ENCODE measurements at places on chromosomes 2 and 18.

DNA sequence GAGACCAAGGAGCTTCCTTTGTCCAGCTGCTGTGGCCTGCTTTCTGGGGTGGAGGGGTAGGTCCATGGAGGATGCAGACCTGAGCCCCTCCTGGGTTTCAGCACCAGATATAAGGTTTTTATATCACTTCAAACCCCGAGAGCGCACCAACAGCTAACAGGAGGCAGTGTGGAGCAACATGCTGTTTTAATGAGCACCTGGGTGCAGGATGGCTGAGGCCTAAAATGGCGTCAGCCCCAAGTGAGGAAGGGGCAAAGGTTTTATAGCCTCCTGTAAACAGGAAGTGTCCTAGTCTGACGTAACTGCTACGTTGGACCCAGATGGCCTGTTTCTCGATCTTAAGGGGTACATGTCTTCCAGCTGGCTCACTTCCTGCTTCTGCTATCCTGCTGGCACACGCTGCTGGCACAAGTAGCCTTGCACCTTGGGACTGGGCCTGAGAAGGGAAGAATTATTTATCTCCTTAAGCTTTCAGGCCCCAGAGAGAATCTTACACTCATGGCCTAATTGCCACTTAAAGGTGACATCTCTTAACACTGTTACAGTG lies 11.4 kb upstream of the REG1B start:
- DNase-seq, result no peak

GRCh38 chr2:23709311-23709710 lies 217.6 kb downstream of the ATAD2B start:
- DNase-seq, result no peak

DNA sequence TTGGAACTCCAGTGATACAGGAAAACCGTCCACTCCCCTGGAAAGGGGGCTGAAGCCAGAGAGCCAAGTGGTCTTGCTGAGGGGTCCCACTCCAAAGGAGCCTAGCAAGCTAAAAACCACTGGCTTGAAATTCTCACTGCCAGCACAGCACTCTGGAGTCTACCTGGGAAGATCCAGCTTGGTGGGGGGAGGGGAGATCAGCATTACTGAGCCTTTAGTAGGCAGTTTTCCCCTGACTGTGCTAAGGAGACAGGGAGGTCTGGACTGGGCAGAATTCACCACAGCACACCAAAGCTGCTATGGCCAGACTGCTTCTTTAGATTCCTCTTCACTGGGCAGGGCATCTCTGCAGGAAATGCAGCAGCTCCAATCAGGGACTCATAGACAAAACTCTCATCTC lies 510.7 kb upstream of the LRRTM1 start:
- no peak for DNase-seq

GRCh38 chr2:831622-832021 lies 119.0 kb upstream of the SNTG2 start:
- DNase-seq, result no peak

DNA sequence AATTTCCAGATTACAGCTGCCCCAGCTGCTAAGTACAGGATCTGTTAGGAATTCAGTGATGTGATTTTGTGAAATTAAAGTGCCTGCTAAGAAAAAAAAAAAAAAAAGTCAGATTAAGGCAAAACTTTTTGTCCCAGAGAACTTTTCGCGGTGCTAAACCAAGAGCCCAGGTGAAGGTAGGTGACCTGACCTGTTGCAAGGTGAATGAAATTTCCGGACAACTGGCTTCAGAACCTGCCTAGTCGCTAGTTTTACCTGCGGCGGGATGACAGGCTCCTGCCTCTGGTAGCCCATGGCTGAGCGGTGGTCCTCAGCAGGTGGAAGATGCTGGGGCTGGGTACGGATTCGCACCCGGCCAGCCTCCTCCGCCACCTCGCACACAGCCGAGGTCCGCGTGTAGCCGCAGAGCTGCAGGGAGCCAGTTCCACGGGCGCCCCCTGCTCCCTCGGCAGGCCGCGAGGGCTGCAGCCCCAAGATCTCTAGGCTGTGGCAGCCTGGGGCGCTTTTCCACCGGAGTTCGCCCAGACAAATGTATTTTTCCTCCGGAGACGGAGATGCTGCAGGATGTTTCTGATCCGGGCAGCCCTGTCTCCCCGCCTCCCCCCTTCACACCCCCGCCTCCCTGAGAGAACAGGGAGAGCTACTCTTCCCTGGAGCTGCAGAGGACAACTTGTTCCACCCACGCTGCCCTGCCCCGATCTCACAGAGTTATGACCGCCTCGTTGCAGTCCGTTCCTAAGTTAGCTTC lies at the start of gene SLC38A11:
TSS of gene SLC38A11 (minus strand) at position 572 of the 748 bp plus-strand sequence. CDS start at position 294, 278 bp downstream.
- DNase-seq, result no peak

- DNase-seq, result no peak
Measured at GRCh38 chr2:8475349-8476031, 206.4 kb upstream of the ID2 start.

- DNase-seq, result no peak
Measured at GRCh38 chr2:221103930-221104329, 468.2 kb downstream of the EPHA4 start.

DNA sequence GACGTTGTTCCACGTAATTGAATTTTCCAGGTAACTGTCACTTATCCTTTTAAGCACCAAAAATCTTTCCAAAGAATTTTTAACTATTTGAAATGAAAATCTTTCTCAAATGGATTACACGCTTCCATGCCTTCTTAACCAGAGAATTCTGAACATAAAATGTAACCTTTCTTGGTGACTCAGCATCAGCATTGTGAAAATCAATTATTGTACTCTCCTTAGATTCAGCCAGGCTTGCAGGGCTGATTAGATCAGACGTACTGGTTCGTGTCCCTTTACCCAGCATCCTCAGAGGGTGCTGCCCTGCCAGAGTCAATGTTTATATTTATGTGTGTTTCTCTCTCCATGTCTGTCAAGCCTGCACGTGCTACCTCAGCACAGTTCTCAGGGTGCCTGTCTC lies 623.9 kb downstream of the CNTNAP5 start:
- no peak for DNase-seq

- no peak for DNase-seq
Measured at GRCh38 chr2:160096409-160096808, 34.0 kb upstream of the PLA2R1 start.

- no peak for DNase-seq
Measured at GRCh38 chr18:10946058-10946457, 203.3 kb downstream of the PIEZO2 start.

GRCh38 chr2:196182439-196183171 lies 11.2 kb upstream of the STK17B start:
- no peak for DNase-seq

GRCh38 chr2:139165041-139165440 lies 384.9 kb upstream of the NXPH2 start:
- DNase-seq, result no peak

- no peak for DNase-seq
Measured at GRCh38 chr2:130355172-130355577, 681 bp upstream of the PTPN18 start.

DNA sequence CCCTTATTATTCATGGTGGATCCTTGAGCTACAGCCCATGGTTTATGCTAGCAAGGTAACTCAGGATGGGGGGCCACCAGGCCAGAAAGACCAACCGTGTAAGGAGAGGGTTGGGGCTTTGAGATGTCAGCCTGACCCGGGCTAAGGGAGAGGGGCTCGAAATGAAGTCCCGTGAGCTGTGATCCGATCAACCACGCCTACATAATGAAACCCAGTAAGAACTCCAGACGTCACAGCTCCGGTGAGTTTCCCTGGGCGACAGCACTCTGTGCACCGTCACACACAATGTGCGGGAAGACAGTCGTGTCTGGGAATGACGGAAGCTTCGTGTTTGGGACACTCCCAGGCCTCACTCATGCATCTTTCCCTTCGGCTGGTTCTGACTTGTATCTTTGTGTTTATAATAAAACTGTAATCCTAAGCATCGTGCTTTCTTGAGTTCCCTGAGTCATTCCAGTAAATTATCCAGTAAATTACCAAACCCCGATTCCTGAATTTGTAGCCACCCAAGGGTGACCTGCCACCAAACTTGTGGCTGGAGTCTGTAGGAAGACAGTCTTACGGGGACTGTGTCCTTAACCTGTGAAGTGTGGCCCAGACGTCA lies 44.2 kb downstream of the CYP27C1 start:
- no peak for DNase-seq

- no peak for DNase-seq
Measured at GRCh38 chr18:44741511-44741910, 60.8 kb downstream of the SETBP1 start.

DNA sequence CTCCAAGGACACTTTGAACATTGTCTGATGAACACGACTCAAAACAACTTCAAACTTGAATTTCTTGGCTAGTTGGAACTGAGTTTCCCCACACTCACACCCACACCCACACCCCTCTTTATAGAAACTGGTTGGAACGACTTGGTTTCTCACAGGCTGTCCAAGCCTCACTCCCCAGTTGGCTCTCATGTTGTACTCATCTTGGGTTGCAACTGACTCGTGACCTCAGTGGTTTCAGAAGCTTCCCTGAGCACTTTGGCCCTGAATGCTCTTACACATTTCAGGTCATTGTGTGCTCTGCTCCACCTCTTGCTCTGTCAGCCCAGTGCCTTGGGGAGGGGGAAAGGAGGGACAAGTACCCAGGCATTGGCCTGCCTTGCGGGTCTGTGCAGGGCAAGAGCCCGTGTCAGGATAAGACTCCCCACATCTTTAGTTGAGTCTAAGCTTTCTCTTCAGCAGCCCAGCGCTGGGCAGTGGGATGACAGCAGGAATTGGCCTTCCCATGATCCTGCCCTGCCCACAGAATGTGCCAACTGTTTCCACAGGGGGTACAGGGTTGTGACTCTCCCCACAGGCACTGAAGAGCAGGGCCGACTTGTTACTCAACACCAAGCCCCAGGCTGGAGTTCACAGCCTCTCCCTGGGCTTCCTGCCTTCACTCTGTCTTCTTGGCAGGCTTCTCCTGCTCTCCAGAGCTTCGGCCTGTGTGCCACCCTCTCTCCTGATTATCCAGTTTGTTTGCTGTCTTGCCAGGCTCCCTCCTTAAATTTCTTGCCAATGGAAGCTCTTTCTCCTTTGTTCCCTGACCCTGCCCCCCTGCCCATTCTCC lies 104.6 kb downstream of the RTN4 start:
- DNase-seq, result no peak

DNA sequence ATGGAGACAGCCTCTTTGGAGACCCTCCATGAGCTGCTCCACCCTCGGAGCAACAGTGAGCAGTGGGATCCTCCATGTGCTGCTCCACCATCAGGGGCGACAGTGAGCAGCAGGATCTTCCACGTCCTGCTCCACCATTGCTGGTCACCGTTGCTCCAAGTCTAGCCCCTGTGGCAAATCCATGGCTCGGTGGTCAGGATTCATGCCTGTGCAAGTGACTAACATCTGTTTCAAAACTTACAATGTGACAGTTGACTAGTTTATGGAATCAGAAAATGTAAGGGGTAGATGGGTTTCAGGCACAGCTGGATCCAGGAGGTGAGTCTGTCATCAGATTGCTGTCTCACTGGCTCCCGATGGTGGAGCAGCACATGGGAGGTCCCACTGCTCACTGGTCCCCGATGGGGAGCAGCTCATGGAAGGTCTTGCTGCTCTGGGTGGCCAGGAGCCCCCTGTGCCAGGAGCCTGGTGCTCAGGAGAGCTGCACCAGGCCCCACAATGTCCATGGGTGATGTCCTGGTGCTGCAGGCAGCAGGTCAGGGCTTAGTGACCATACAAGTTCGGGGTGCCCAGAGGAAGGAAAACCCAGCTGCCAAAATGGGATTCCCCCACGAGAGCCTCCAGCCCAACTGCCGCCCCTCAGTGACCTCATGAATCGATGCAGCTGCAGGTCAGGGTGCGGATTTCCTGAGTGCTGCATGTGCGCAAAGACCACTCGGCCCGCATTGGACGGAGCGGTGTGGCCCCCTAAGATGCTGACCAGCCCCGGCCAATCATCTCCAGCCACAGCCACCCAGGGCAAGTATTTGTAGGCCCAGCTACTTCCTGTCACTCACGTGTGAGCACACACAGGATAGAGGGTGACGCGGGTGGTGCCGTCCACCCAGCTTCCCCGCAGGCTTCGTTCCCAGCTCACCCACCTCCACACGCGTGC lies 116.5 kb upstream of the OTOS start:
- DNase-seq, result no peak

DNA sequence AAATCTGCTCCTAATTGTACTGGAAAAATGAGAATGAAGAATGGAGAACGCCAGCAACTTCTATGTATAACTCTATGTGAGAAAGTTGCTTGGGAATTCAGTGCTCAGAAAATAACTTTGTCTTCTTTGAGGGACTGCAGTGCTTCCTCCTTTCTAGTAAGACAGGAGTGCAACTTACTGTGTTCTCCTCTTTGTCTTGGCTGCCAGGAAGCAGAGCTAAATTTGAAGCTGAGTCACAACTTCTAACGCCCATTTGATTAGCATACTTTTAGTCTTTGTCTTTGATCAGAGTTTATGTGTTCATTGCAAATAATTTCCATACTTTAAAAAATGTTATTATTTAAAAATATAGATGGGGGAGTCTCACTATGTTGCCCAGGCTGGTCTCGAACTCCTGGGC lies 6.6 kb downstream of the ARHGAP25 start:
- DNase-seq, result no peak

DNA sequence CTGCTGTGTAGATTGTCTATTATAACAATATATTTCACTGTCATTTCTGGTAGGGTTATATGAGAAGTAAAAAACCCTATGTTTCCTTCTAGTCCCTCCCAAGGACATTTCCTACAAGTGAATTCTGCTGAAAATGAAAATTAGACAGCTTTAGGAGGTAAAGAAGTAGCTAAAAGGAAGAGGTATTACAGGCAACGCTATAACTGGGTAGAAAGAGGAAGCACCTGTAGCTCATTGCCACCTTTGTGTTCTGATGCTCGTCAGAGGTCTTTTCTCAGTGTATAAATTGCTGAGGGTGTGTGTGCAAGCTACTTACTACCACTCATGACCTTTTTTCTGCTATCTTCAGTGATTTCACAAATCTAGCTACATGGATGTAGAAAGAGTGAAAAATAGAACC lies 1.4 kb downstream of the DNAJC10 start:
- no peak for DNase-seq

GRCh38 chr18:70195852-70196434 lies 9.5 kb downstream of the RTTN start:
- DNase-seq, result no peak

- no peak for DNase-seq
Measured at GRCh38 chr2:36539631-36540030, 58.3 kb downstream of the FEZ2 start.

DNA sequence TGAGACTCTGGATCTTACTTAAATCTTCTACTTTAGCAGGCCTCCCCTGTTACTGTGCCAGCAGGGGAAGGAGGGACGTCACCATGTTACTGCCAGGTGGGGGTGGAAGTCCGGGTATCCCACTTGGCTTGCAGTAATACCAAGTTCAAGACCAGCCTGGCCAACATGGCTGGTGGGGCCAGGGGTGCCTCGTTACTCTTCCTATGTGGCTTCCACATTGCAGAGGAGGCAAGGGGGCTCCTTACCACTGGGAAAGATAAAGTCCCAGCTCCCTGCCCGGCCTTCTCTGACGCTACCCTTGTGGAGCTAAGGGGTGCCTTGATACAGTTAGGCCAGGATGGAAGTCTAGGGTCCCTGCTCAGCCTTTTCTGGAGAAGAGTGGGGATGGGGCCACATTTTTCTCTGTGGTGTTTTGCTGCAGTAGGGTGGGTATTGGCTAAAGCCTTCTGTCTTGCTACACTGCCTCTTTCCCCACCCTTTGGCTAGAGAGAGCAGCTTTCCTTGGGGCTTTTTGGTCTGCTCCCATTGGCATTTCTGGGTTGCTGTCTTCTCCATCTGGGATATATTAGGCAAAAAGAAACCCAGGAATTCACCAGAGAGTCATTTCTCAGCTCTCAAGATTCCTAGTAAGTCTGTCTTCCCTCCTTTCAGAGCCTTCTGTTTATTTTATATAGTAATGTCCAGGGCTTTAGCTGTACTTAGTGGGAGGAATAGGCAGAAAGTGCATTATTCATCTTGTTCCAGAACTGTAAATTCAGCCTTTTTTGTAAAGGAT lies 21.9 kb downstream of the ELMOD3 start:
- no peak for DNase-seq
